ENCODE measurements at places on chromosomes 5 and 9.

DNA sequence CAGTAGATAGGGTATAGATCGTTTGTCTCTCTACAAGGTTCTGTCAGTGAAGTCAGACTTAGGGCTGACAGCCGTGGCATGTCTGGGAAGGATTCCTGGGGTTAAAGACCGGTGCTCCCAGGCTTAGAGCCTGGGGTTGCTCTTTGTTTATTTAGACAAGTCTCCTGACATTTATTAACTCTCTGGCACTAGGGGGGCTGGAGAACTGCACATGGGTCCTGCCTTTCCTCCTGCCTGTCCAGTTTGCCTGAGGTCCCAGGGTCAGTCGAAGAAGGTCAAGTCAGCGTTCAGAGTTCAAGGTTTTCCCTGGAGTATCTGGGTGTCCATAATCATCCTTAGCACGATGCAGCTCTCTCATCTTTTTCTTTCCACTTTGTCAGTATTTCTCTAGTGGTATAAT lies 5.6 kb downstream of the EGFLAM start:
- DNase-seq: no peak

DNA sequence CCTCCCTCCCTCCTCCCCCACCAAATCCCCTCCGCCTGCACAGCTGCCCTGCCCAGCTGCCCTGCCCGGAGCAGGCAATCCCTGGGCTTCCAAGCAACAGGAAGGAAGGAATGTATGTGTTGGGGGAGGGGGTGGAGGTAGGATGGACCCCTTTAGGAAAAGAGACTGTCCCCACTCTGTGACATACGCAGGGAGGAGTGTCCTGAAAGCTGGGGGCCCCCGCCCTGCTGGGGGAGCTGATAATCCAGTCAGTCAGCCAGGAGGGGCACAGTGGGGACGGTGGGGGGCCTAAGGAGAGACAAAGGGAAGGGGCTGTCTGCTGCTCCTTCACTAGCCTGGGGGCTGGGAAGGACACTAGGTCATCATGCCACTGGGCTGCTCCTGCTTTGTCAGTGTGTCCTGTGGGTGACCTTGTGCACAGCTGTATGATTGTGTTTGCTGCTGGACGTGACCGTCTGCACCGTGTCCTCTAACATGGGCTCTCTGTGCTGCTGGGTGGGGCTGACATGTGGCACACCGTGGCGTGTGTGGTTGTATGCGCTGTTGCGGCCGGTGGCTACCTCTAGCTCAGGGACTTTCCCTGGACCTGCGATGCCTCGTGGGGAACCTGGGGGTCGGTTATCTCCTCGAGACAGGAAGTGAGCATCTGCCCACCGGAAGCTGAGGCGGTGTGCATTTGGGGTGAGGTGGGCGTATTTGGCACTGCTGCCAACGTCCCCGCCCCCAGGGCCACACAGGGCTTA lies 3.0 kb downstream of the N4BP3 start:
- peak; percentile 76 for DNase-seq

GRCh38 chr9:100355561-100355960 lies 2.8 kb upstream of the TEX10 start:
- no peak for DNase-seq

DNA sequence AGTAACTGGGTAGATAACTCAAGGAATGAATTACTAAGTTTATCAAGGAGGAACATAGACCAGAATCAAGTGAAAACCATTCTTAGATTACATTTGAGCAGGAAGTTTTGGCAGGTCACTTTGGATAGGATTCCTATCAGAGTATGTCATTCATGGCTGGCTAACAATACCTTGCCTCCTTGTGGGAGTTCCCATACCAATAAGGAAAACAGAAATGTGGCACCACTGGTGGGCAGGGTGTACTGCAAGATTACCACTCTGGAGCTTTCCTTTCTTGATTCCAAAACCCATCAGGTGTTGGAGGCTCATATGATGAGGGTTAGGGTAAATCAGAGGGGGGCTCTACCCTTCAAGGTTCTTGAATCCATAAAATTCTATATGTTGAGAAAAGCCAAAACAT lies 18.6 kb upstream of the SPATA31D1 start:
- no peak for DNase-seq

DNA sequence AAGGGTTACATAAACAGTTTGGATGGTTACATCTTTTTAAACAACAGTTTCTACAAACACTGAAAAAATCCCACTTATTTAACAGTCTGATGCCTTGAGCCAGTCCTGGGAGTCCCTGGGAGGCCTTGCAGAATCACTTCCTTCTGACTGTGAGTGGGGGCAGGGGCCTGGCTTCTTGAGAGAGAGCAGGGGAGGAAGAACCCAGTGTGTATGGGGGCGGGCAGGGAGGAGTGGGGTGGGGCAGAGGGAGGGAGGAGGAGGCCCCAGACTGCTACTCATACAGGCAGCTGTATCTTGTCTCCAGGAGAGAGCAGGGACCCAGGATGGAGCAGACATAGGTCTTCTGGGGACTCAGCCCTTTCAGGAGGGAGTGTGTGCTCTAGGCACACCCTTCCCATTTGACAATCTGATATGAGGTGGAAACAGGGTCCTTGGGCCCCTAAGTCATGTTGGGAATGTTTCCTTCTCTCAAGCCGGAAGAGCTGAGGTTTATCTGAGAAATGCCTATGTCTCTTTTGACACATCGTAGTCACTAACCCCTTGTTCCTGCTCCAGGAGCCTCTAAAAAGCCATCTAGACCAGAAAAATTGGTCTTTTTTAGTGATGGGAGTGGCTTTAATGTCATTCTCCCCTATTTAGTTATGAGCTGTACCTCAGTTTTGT lies 52.8 kb downstream of the IRF1 start:
- DNase-seq: peak; percentile 54

DNA sequence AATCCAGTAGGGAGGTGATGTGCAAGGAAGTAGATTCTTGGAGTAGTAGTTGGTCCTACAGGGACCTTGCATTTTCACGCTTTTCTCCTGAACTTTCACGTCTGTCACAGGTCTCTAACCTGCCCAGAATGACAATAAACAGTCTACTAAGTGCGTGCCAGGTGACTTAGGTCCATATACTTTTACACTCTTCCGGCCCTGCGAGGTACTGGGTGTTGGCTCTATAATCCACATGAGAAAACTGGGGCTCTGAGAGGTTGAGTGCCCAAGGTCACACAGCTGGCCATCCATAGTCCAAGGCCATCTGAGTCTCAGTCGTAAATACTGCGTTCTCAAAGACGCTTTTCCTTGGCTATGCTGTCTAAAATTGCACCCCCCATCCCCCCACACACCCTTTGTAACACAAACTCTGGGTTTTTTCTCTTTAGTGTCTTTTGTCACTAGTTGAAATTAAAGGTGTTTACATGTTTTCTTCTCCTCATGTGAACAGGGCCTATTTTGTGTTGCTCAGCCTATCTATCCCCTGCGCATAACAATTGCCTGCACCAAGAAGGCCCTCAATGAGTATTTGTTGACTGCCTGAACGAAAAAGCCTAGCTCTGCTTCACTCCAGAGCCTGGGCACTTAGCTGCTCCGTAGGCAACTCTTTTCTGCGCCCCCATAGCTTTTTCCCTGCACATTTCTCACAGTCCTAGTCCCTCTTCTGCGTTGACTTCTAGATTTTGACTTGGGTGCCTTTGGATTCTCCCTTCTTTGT lies 943 bp downstream of the SFXN1 start:
- DNase-seq: no peak

- DNase-seq: no peak
Measured at GRCh38 chr9:124308606-124309491, 51.1 kb downstream of the NEK6 start.

- DNase-seq: no peak
Measured at GRCh38 chr9:107016383-107016782, 153.4 kb downstream of the ZNF462 start.

DNA sequence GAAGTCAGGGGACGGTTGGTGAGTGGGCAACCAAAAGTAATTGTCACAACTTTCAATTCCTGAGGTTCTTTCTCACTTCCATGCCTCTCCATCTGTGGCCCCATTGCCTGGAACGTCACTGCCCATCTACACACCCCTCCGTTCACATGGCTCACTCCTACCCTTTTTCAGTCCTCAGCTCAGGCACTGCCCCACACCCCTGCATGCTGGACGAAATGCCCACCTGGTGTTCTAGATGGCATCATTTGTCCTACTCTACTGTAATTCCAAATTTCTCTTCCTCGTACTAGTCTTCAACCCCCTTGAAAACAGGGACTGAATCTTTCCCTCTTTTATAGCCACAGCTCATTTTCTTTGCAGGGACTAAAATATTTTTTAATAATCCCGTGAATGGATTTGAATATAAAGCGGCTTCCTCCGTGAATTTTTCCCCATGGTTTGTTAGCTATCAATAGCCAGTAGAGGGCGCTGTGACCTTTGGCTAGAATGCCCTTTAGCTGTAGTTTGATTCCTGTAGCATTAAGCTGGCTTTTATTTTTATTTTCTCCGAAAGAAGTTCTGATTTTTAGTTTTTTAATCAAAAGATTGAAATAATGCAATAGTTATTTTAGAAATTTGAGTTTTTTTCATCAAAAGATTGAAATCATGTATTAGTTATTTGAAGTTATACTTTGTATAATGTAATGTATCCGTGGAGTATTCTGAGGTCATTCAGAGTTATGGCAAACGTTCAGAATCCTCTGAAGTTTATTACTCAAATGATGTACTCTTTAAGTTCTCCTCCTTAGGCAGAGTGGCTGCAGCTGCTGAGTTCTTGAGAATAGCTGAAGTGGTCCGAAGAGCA lies 232.1 kb downstream of the SH3GL2 start:
- no peak for DNase-seq

DNA sequence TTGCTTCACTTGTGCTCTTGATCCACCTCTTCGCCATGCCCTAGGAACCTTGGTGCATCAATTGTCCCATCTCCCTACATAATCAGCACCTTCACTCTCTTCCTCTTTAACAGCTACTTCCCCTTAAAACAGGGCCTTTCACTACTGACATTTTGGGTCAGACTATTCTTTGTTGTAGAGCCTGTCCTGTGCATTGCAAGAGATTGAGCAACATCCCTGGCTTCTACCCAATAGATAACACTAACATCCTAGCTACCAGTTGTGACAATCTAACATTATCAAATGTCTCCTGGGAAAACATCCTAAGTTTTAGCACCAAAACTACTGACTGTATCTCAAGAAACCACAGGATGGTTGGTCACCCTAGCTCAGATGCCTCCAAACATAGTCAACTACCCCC lies 854.3 kb upstream of the DMAC1 start:
- no peak for DNase-seq

DNA sequence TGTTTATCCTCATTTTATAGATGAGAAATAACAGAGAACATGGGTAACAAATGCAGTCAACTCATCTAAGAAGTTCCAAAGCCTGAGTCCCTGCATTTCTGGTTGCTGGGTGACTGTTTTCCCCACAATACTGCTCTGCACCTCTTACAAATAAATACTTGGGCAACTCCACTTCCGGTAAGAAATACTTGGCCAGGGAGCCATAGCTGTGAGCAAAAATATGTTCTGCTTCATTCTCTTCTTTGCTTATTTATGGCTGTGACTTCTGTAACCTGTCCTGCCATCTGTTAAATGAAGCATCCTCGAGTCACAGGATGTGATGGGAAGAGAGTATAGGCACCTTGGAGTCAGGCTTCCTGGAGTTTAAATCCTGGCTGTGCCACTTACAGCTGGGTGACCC lies 49.9 kb downstream of the GDNF start:
- no peak for DNase-seq

DNA sequence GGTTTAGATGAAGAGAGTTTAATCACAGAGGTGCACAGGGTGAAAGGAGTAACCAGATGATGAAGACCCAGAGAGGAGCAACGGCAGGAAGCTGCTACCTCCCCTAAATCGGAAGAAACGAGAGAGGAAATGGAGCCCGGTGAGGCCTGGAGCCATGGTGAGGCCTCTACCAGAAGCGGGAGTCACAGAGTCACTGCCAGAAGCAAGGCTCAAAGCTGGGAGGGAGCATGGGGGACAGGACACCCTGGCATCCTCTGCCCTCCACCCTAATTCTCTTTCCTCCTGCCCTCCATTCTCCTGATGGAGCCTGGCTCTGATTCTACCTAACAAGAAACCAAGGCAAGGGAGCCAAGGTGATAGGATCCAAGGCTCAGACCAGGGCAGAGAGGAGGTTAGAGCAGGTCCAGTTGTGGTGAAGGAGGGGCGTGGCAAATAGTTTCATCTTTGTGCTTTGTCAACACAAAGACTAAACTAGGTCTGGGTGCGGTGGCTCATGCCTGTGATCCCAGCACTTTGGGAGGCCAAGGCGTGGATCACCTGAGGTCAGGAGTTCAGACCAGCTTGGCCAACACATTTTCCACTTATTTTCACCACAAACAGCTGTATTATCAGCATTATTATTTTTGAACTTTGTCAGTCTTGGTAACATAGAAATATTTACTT lies 134.4 kb upstream of the RAI14 start:
- no peak for DNase-seq

DNA sequence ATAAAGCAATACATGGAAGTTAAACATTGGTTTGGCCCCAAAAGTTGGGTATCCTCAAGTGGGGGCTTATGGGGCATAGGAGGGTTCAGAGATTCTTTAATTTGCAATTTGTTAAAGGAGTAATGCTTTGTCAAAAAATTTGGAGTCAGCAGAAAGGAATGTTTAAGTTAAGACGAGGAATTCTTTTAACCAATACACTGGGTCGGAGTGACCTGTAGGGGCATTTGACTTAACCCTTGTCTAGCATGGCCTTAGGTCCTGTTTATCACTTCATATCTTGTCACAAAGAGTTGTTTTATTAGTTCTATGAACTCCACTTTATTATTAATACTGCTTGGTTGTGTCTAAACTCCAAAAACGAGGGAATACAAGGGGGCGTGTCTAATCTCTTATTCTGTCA lies 656.1 kb upstream of the RORB start:
- DNase-seq: no peak

DNA sequence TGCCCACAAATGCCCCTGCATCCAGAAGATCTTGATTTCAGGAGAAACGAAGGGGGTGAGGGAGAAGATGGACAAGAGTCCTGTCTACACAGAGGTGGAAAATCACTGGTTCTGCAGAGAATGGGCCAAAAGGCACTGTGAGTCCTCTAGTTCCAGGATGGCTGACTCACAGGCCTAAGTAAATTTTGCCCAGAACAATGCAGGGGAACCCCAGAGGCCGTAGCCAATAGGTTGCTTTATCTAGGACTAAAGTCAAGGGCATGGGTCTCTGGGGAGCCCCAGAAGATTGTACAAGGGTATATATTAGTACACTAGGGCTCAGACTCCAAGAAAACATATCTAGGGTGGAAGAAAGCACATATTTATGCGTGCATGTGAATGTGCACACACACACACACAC lies 98.0 kb downstream of the SLIT3 start:
- DNase-seq: no peak

DNA sequence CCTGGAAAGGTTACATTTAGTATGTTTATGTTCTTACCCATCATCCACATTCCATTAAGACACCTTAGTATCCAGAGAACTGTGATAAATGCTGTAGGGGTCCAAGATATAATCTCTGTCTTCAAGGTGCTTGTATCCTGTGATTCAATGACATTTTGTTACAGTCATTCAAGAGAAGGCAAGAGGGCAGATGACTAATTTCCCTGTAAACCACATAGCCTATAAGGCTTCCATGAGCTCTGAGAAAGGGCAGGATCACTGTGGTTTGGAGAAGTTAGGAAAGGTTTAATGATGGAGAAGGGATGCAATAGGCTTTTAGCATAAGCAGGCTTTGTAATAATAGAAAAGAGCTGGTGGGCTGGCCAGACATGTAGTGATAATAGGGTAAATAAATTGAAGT lies 40.0 kb downstream of the PAPPA start:
- DNase-seq: no peak

- DNase-seq: no peak
Measured at GRCh38 chr5:57346328-57346727, 136.3 kb downstream of the ACTBL2 start.
